Lower lobe of right lung (tissue), 2 donors: ENCODE measurements at places on chromosomes 6 and 20. TPM values are rescaled to one million over a fixed set of nuclear protein-coding genes. Genes with fewer than 3 reads are reported as not detected.

DNA sequence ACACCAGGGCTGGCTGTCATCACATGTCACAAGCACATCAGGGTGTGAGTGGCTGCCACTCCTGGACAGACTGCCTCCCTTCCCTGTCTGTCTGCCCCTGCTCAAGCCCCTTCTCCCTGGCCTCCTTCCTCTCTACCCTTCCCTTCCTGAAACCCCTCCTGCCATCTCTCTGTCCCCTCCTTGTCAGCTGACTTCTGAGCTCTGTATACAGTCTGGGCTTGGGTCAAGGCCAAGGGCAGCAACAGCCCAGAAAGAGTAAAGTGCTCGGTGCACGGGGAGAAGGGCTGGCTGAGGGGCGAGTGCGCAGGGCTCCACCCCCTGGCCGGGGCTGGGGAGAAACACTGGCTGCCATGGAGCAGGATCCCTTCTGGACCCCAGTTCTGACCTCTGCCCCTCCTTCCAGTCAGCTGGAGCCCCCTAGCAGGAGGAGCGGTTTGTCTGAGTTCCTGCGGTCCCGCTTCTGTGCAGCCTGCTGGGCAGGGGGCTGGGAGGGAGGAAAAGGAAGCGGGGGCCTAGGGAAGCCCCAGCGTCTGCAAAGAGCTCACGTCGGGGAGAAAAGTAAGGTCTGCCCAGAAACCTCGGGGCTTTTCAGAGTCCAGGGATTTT, 2.0 kb downstream of the LKAAEAR1 start:
- no peak overlapping the region for H3K4me3 ChIP-seq
- peaks cover 46% of the 10 kb centered on the region for H3K4me1 ChIP-seq
- DNase-seq: no peak
- peaks cover 29% of the 10 kb centered on the region for H3K27me3 ChIP-seq

GRCh38 chr6:147077251-147077650, 127.0 kb upstream of the STXBP5 start:
- H3K4me3 ChIP-seq: no peak overlapping the region
- no peaks in the 10 kb centered on the region for H3K27me3 ChIP-seq
- DNase-seq: peak; percentile 80
- H3K4me1 ChIP-seq: no peaks in the 10 kb centered on the region
- H3K27ac ChIP-seq: peak overlapping the region; percentile 32

The SIGLEC1 gene
- total RNA-seq: 114 TPM

DNA sequence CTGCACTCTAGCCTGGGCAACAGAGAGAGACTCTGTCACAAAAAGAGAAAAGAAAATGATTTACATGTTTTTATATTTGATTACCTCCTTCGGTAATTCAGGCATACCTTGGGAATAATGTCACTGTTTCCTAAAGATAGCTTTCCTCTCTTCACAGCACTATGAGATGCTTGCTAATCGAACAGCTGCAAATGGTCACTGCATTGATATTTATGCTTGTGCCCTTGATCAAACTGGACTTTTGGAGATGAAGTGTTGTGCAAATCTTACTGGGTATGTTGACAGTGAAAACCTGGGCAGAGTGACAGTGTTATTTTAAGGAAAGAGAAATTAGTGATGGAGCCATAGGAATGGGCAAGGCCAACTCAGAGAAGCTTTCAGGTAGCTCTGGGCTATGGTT, 19.6 kb downstream of the SEC23B start:
- H3K27me3 ChIP-seq: no peaks in the 10 kb centered on the region
- no peak overlapping the region for H3K27ac ChIP-seq
- H3K4me1 ChIP-seq: no peaks in the 10 kb centered on the region
- DNase-seq: no peak
- no peak overlapping the region for H3K4me3 ChIP-seq

DNA sequence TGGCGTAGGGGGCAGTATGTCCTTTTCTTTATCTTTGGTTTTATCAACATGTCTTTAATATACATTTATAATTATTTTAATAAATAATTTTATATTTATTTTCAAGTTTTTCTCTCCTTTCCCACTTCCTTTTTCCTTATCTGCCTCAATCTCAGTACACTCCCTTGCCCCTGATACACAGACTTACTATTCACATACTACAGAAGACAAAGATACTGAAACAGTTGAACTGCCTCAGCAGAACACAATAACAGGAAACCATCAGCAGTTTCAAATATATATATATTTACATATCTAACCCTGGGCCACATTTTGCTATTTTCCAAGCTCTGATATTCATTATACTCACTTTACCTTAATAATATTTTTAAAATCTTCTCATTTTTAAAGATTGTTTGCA, 19.8 kb downstream of the IBTK start:
- no peak for DNase-seq
- no peak overlapping the region for H3K27ac ChIP-seq
- no peak overlapping the region for H3K4me3 ChIP-seq
